ENCODE measurements at places on chromosomes 4 and X. TPM values are rescaled to one million over a fixed set of nuclear protein-coding genes. Genes with fewer than 3 reads are reported as not detected.

GRCh38 chr4:120853161-120853935, 69.2 kb downstream of the PRDM5 start:
- DNase-seq, result peak; percentile 80

- DNase-seq, result no peak
Observed at GRCh38 chr4:173044340-173044739, 124.3 kb upstream of the GALNT7 start.

DNA sequence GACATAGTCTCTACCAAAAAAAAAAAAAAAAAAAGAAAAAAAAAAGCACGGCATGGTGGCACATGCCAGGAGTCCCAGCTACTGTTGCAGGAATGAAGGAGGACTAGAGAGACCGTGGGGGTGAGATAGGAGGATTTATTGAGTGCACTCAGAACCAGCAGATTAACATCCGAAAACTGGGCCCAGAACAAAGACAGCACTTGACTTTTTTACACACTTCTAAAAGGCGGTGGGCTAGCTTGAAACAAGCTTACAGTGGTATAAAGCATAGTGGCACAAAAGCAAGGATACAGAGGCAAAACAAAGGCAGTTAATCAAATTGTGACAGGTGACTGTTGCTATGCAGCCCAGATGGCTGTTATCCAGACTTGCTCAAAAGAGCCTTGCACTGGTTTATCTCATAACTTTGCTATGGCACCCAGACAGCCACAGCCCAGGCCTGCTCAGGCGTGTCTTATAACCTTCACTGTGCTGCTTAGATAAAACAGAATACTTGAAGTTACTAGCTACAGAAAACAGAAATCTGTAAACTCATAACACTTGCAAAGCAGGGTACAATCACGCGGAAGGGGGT, 9.9 kb upstream of the PI4K2B start:
- peak; percentile 47 for DNase-seq

DNA sequence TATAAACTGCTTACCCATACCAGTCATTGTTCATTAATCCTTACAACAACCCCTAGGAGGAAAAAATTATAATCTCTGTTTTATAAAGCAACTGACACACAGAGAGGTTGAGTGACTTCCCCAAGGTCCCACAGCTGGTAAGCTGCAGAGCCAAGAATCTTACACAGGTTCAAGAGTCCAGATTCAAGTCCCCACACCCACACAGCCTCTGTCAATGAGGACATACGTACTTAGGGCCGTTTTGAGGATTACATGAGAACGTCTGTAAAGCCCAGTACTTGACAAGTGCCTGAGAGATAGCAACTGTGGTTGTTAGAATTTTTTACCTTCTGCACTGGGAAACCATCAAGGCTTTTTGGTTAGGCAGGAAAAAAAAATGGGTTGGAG, 556 bp upstream of the SLC25A43 start:
- DNase-seq, result peak; percentile 26

The AKAP14 gene
- total RNA-seq, result not detected

DNA sequence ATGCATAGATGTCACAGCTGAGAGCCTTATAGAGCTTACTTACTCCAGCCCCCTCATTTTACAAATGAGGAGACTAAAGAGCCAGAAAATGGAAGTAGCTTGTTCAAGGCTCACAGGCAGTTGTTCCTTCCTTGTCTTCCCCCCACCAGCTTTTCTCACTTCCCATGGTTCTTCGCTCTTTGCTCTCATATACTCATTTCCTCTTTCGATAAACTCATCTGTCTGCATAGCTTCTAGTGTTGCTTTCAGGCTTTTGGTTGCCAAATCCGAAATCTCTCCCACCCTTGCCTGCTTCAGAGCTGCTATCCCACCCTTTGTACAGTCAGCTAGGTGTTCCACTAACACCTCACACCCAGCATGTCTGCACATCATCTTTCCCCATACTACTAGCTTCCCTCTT, 25.0 kb upstream of the GJB1 start:
- DNase-seq, result no peak

DNA sequence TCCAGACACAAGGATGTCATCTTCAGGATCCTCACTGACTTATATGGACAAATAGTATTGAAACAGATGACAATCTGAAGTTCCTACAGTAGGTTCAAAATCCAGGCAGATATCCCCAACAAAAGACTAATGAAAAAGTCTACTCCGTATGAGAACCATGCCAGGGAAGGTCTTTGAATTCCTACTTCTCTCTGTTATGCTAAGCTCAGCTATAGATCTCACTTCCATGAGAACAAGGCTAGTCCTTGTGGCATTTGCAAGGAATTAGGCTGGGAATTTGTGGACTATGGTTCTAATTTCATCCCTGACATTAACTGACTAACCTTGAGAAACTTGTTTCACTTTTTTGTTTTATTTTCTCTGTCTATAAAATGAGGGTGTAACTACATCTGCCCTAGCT, 229.8 kb downstream of the IL1RAPL2 start:
- DNase-seq, result no peak

DNA sequence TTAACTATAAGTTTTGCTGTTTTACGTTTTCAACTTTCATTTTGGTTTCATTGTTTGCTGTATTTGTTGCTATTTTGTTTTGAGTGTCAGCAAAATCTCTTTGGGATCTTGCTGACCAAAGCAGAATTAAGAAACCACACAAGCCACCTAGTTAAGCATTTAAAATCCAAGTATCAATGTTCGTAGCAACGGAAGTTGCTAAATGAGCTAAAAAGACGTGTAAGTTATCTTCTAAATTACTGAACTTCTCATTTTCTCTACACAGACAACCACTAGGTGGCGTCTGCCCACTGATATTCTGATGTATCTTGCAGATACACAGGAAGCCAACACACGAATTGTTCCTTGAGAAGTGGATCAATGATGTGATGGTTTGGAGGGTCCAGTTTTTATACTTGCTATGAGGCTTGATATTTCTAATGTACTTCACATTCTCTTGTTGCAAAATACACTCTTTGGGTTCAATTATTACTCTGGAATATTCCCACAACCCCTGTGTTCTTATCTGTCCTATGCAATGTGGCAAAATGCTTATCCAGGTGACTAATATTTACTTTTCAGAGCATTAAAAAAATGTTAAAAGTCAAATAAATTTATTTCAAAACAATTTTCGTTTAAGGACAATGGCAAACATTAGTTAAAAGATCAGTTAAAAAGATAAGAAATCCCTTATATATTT, 250.5 kb downstream of the TECRL start:
- DNase-seq, result peak; percentile 37

The FABP2 gene
- total RNA-seq, result not detected

- peak; percentile 43 for DNase-seq
Observed at GRCh38 chr4:48445704-48446103, 37.4 kb upstream of the SLC10A4 start.

DNA sequence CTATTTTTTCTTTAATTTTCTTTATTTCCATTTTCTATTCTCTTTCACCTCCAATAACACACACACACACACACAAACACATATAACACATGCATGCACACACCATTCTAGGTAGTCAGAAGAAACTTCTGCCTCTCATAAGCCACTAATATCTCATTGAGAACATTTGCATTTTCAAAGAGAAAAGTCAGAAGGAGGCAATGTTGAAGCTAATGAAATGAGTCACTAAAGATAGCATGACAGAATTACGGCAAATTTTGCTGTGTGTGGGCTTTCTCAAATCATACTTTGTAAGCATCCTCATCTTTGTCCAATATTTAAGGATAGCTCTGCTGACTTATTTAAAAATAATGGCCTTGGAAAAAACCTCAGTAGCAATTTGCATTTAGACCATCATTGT, 291.3 kb downstream of the GUCY2F start:
- no peak for DNase-seq

The SRPK3 gene
- not detected for total RNA-seq

The ALAS2 gene
- not detected for total RNA-seq

The HGFAC gene
- not detected for total RNA-seq

The TMEM271 gene
- not detected for total RNA-seq

DNA sequence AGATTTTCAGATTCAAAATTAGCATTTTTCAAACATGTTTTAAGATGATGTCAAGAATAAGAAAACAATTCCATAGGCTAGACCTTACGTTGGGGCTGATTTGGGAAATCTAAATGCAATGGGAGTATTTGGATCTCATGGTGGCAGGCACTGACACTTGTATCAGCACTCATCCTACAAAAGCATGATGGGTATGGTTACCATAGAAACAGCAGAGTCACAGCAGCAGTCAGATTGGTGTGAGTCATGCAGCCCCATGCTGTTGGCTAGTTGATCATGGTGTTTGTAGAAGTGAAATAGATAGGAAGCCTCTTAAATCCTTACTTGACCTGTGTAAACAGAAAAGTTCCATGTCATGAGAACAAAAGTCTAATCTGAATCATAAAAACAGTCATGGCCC, 1637.3 kb upstream of the PABPC4L start:
- DNase-seq, result no peak

- no peak for DNase-seq
Observed at GRCh38 chrX:27968352-27968751, 12.9 kb downstream of the DCAF8L1 start.

DNA sequence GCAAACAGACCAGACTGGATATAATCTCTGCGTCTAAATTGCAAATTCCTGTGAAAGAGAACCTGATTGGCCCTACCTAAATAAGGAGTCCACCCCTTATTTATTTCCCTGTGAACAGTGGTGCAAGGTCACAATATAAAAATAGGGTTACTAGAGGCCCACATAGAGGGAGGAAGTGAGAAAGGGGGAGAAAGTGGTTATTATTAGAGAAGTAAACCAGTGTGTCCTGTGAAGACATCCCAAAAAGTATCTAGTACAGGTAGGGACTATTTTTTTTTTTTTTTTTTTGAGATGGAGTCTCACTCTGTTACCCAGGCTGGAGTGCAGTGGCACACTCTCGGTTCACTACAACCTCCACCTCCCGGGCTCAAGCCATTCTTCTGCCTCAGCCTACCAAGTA, 15.0 kb upstream of the FRYL start:
- DNase-seq, result no peak

The USP26 gene
- not detected for total RNA-seq

The OPRPN gene
- total RNA-seq, result not detected

DNA sequence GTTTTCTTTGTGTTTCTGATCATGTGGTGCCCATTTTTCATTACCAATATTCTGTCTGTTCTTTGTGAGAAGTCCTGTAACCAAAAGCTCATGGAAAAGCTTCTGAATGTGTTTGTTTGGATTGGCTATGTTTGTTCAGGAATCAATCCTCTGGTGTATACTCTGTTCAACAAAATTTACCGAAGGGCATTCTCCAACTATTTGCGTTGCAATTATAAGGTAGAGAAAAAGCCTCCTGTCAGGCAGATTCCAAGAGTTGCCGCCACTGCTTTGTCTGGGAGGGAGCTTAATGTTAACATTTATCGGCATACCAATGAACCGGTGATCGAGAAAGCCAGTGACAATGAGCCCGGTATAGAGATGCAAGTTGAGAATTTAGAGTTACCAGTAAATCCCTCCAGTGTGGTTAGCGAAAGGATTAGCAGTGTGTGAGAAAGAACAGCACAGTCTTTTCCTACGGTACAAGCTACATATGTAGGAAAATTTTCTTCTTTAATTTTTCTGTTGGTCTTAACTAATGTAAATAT, 110.4 kb downstream of the IL13RA2 start:
- no peak for DNase-seq

The FAM184B gene
- not detected for total RNA-seq

- DNase-seq, result no peak
Observed at GRCh38 chrX:18654875-18655836, 16.8 kb downstream of the RS1 start.

The PKD2 gene
- total RNA-seq, result 197 TPM

DNA sequence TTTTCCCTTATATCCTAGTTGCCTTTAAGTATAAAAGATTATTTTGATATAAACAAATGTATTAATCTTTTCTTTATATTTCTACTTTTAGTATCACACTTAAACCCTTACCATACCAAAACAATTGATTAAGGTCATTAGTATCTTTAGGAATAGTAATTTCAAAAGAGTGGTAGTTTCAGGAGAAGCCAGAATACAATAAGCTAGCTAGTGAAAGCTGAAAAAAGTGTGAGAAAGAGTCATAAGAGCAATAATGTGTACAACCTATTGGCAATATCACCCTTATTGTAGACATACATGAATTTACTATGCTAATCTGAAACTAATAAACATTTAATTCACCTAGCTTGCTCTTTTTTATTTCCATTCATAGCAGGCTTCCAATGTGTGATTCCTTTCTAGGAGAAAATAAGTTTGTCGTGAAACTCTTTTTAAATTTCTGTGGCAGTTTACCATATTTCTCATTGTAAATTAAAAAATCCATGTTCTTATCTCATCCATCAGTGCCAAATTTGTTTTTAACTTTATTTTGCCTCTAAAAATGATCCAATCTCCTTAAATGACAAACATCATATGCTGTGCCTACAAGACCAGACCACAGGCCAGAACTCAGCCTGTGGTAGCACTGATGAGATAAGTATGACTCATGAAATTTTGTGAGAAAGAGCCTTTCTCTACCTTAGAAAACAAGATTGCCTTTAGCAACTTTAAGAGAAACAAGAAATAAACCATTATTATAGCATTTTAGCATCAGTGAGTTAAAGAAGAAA, 8.1 kb downstream of the NEK1 start:
- DNase-seq, result peak; percentile 70

DNA sequence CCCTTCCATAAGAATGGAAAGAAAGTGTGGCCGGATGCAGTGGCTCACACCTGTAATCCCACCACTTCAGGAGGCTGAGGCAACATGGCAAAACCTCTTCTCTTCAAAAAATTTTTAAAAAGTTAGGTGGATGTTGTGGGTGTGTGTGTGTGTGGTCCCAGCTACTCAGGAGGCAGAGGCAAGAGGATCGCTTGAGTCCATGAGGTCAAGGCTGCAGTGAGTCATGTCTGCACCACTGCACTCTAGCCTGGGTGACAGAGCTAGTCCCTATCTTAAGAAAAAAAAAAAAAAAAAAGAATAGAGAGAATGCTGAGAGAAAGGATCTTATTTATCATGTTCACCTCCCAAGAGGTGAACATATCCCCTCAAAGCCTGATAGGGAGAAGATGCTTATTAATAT, 492.1 kb upstream of the SMIM31 start:
- DNase-seq, result no peak

The FAM9C gene
- total RNA-seq, result not detected

DNA sequence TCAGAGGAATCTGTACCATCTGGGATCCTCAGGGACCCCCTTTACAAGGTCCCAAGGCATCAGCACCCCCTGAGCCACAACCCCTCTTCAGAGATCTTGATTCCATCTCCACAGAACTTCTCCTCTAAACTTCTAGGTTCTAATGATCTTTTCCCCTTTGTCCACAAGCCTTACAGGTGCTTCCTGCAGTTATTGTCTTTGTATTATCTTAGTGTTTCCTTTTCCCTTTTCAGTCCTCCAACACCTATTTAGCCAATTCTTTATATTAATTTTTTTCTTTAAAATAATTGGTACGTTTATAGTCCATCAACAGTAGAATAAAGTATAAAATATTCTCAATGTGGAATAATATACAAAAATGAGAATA, 35.2 kb upstream of the FAM241A start:
- no peak for DNase-seq

The ZNF185 gene
- 4.7 TPM for total RNA-seq
